Left ventricle myocardium inferior (tissue), 1 donor: ENCODE measurements at places on chromosomes 4 and X. TPM values are rescaled to one million over a fixed set of nuclear protein-coding genes. Genes with fewer than 3 reads are reported as not detected.

GRCh38 chr4:41119867-41120295 is 94.5 kb downstream of the APBB2 start:
- peak; percentile 36 for DNase-seq

GRCh38 chrX:69388526-69388925 is 115.6 kb upstream of the NALF2 start:
- no peak for DNase-seq

- peak; percentile 89 for DNase-seq
Observed at GRCh38 chrX:115560978-115561604, at the start of gene PLS3. Gene PLS3, plus strand, starts transcription at chrX:115561174. Its CDS starts 49,077 bp downstream, at chrX:115610251.

DNA sequence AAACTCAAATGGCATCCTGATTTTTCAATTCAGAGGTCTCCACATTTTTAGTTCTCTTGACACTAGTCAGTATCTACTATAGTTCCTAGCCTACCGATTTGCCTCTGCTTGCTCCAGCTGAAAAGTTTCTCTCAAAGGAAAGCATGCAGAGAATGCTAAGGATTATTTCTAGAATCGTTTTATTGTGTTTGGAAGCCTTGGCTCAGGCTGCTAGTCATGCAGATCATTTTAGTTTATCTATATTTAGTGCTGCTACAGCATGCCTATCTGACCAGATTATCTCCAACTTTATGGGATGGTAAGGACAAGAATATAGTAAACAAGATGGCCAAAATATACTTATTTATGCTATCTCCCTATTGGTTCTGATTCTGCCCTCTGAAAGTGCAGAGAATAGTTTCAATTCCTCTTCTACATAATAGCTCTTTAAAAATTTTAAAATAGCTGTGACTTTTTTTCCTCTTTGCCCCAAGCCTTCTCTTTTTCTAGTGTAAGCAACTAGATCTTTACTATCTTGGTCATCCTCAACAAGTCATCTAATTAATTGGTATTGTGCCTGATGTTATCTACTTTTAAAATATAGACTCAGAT is 15.7 kb upstream of the DRP2 start:
- DNase-seq = no peak

SSX3 gene
- not detected for total RNA-seq

GPR82 gene
- 0.19 TPM for total RNA-seq

TBX22 gene
- not detected for total RNA-seq

XK gene
- total RNA-seq = 11.0 TPM
